ENCODE measurements at places on chromosomes 5 and 9.

- DNase-seq = no peak
Measured at GRCh38 chr5:174723979-174724483, 351 bp upstream of the MSX2 start.

- no peak for DNase-seq
Measured at GRCh38 chr9:212297-212696, 2.4 kb upstream of the DOCK8 start.

DNA sequence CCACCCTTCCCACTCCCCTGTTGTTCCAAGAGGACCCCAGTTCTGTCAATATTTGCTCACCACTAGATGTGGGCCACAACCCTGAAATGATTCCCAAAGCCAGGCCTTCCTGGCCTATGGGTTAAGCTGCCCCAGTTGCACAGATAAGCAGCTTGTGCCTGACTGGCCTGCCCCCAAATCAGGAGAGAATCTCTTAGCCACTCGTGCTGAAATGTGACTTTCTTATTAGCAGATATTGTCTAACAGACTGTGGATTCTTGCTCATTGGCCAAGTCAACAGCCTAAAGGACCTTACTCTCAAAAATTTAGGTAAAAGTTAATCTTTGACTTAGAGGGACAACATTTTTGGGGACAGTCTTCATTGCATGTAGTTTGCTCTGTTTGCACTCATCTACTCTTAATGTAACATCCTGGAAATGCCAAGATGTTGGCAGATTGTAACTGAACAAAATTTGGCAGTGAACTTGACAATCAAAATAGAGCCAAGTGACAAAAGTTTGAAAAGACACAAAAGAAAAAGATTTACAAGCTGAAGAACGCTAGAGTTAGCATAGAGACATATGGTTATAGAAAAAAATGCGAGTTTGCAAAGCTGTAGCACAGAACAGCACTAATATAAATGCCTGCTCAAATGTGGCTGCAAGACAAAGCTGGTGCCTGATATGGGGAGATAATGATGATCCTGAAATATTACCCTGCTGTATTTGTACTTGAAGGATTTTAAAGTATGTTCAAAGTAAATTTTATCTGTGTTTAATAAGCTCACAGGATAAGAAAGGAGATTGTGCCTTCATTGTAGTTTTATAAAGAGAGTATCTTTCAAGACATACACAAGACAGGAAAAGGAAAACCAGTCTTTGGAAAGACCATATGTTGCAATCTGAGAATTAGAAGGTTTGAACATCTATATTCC, 29.0 kb upstream of the FSD1L start:
- DNase-seq = no peak

GRCh38 chr5:17147170-17147569, 70.3 kb upstream of the BASP1 start:
- no peak for DNase-seq

GRCh38 chr5:154491941-154492340, 13.9 kb upstream of the HAND1 start:
- DNase-seq = no peak

DNA sequence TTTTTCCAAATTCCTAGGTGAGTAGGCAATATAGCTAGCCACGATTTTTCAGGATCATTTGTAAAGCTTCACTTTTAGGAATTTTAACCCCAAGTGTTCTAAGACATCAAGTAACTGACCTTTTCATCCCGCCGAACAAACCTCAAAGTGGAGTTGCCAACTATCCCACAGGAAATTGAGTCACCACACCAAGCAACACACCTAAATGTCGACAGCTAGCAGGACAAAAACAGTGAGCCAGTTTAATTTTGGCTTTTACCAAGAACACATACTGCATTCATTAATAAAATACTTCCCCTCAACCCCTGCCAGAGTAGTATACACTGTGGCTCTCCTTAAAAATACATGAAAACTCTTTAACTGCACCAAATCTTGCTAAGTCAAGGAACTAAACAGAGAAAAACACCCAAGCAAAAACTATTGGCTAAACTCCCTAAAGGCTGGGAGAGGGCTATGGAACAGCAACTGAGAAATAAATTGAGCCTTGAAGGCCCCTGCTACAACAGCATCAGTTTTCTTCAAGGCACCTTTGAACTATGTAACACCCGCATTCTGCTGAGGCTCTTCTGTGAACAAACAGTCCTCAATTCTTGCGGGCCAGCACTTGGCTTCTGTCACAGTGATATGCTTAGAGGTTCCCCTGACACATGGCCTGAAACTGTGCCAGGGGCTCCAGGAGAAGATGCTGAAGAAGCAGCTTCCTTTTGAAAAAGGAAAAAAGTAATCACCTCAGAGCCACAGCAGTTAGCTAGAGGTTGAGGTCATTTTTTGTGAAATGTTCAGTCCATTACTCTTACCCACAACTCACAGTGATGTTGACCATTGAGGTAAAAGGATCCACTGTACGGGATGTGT, 459.6 kb downstream of the RAB3C start:
- no peak for DNase-seq

DNA sequence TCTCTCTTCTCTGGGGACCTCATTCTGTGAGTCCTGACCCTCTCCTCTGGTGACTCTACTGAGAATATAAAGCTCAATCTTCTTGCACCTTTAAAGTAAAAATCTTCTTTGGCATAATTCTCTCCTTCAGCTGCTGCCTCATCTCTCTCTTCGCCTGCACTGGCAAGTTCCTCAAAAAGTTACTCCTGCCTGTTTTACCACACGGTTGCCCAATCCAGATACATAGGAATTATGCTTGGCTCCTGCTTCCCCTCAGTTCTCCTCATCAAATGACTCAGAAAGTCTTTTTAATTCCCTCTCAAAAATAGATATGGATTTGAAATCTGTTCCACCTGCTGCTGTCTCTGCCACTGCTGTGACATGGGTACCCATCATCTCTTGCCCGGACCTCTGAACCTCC, 14.4 kb upstream of the HRCT1 start:
- no peak for DNase-seq

DNA sequence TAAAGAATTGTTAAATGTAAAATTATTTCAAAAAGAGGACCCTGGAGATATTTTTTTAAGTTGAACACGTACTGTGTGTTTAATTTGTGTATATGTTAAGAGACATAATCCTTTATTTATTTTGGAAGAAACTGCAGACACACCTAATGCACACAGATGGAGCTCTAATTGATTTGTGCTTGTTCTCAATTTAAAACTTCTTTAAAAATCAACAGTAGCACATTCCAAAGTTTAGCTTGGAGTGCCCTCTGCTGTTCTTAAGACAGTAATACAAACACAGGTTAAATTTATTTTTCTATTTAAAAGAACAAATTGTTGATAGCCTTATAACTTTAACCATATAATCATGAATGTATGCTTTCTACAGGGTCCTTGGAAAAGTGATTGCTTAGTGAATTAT, 277.6 kb upstream of the ADAMTS16 start:
- no peak for DNase-seq

- no peak for DNase-seq
Measured at GRCh38 chr5:40762705-40763104, 6.9 kb upstream of the TTC33 start.

- no peak for DNase-seq
Measured at GRCh38 chr9:108766626-108767161, 89.1 kb downstream of the ACTL7B start.

- no peak for DNase-seq
Measured at GRCh38 chr5:91898019-91898418, 514.9 kb upstream of the ARRDC3 start.

DNA sequence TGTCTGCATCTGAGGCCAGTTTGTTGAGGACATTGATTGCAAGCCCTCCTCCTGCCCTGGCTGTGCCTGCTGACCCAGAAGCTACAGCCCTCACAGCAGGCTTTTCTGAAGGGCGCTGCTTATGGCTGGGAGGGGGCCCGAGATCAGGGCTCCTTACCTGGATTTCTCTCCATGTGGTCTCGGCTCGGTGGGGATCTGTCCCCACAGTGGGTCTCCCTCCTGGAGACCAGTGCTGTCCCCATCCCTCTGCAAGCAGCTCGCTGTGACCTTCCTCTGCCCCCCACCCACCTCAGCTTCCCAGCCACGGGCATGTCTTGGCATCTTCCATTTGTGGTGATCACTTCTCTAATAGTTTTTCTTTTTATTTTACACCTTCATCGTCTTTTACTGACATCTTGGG, 357.9 kb downstream of the IRX2 start:
- DNase-seq = no peak

DNA sequence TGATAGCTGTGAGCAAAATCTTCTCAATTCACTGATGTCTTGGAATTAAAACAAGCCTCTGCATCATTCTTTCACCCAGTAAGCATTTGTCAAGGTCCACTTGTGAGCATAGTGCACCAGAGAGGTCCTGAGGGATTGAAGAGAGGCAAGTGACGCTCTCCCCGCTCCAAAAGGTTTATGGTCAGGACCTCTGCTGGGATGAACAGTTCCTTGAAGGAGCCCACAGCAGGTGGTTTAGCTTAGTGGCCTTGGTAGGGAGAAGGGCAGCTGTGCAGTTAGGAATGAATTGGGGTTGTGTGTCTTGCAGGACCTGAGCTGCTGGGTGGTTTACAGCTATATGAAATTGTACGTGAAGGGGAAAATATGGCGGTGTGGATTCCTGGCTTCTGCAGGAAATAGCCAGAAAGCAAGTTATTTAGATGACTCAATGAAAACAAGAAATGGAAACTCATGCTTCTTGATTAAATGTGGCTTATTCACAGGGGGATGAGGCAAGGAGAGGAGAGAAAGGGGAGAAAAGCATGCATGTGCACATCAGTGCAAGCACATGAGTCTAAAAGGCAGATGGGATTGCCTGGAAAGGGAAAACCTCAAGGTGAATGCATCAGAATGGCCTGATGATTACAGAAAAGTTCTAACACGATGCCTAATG, 42.0 kb downstream of the SUB1 start:
- DNase-seq = no peak

GRCh38 chr9:13963005-13963653, 350.8 kb downstream of the NFIB start:
- DNase-seq = no peak

DNA sequence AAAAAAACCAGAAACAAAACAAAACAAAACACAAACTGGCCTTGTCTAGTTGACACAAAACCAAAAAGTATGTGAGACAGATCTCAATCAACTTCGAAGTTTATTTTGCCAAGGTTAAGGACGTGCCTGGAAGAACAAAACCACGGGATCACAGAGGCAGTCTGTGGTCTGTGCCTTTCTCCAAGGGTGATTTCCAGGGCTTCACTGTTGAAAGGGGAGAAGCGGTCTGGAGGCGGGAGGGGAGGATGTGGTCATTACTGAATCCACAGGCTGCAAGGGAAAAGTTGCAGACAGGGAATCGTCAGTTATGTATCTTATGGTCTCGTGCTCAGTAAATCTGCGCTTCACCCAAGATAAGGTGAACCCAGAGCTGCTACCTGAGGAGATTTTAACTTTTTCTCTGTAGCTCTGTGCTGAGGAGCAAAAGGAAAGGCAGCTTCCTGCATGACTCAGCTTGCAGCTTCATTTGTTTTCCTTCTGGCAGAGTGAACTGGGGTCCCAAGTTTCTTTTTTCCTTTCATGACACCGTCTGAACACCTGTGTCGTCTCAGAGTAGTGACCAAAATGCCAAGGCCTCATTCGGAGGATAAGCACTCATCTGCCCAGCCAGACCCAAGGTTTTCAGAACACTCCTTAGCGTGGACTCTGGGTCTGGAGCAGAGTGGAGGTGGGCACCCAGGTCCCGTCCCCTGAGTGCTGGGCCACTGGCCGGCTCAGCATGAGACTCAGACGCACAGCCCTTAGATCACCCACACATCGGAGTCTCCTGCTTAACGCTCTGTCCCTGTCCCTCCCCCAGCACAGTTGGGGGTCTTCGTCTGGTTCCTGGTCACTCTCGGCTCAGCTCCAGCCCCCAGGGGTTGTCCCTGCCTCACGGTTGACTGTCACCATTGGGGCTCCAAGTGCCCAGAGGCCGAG, 25.9 kb downstream of the ROPN1L start:
- no peak for DNase-seq

GRCh38 chr5:37738865-37739488, 100.9 kb downstream of the GDNF start:
- no peak for DNase-seq

GRCh38 chr9:108671176-108671575, 184.6 kb downstream of the ACTL7B start:
- no peak for DNase-seq

GRCh38 chr9:120911295-120911837, 15.2 kb downstream of the TRAF1 start:
- DNase-seq = no peak

DNA sequence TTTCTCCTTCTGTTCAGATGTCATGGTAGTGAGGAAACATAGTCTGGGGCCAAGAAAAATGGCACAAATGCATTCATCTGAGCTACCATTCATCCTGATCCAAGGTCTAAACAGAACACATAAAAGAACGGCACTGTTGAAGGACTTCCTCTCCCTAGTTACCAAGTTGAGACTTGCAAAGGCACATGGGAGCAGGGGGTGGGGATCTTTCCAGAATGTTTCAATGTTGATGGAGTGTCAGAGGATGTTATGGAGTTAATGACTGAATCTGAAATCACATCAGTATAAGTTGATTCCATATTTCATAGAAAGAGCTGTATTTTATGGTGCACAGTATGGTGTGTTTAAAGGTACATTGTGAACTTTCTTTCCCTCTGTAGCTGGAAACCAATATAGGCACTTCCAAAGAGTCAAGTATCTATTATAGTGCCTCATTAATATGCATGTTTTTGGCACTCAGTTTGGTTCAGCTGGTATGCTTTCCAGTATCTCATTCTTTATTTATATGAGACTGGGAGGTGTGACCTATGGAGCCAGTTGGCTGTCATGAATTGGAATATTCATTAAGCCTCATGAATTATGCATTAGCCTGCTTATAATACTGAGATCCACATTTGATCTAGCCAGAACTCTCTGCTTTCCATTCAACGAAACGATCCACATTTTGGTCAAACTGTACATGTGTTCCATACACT, 603.0 kb downstream of the NR2F1-AS1 start:
- no peak for DNase-seq

GRCh38 chr9:20898885-20899554, 132.4 kb downstream of the HACD4 start:
- DNase-seq = no peak

DNA sequence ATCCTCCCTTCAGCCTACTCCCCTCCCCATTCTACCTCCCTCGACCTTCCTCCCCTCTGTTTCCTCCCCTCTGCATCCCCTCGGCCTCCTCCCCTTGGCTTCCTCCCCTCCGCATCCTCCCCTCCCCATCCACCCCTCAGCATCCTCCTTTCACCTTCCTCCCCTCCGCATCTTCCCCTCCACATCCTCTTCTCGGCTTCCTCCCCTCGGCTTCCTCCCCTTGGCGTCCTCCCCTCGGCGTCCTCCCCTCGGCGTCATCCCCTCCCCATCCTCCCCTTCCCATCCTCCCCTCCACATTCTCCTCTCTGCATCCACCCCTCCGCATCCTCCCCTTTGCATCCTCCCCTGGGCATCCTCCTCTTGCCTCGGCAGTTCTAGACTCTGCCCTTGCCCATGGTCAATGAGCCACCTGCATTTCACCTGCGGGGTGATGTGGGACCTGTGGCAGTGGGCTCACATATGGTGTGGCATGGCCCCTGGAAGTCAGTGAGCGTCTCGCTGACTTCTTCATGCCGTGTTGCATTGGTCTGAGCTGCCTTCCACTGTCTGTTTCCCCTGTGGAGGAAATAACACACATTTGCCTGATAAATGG, 113.0 kb downstream of the WNK2 start:
- DNase-seq = no peak

- no peak for DNase-seq
Measured at GRCh38 chr9:6414247-6414641, 1.2 kb downstream of the UHRF2 start.

Data from cortex of kidney (tissue), 1 donor.